ENCODE measurements at places on chromosomes 3 and 15. TPM values are rescaled to one million over a fixed set of nuclear protein-coding genes. Genes with fewer than 3 reads are reported as not detected.

Gene DPPA4
- not detected for total RNA-seq

Gene GOLGA6L10
- total RNA-seq = 2.0 TPM

Gene SRGAP3
- total RNA-seq = 1.7 TPM

DNA sequence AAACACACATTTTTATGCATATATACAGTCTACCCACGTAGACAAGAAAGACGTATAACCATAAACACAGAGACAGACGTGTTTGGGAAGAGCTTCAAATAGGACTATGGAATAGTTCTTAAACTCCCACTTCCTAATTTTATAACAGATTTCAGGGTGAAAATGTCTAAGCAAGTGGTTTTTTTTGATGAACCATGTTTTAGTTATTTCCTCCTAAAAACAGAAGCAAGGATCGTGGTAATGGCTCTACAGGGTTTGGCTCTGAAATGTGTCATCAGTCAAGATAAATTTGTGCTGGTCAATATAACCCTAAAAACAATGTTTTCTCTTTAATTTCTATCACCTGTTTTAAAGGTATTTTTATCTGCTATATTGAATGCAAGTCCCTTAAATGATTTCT is 58.2 kb downstream of the FMN1 start:
- DNase-seq = no peak

DNA sequence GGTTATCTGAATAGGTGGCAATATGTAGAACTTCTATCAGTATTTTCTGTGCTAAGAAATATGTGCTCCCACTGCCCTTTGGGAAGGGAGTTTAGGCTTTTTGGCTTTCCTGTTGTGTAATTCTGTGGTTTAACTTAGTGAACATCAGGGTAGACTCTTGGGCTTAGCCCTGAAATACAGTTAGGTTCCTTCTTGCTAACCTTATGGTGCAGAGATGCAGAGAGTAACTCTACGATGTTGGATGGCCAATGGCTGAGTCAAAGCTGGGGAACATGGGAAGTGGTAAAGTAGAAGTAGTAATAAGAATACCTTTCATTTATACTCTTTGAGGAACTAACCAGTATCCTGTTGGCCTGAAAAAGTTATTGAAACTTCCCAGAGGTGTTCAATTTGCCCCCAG is 80.8 kb upstream of the IL12A start:
- no peak for DNase-seq
